ENCODE measurements at places on chromosomes 6 and 20.

GRCh38 chr6:125267806-125268523 lies 33.8 kb downstream of the HDDC2 start:
- DNase-seq, result no peak

- DNase-seq, result no peak
These were observed 161.7 kb downstream of the UNC5CL start for GRCh38 chr6:40877362-40877761.

DNA sequence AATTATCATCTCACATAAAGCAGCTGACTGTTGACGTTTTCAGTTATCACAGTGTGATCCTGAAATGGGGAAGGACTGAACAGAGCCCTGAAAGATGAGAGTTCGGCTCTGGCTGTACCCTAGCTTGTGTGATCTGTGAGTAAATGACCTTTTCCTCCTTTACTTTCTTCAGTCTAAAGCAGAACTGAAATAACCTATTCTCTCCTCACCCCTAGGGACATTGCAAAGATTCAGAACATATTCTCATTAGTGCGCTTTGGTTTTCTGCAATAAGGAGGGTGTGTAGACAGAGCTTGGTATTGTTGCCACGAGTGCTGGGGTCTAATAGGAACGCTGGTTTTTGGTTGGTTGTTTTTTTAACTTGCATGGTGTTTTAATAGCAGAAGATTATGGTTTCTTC lies 16.7 kb downstream of the FARS2 start:
- DNase-seq, result no peak

- DNase-seq, result no peak
These were observed 102.3 kb upstream of the TBX18 start for GRCh38 chr6:84866715-84867114.

- no peak for DNase-seq
These were observed 570.2 kb downstream of the PRKN start for GRCh38 chr6:162157167-162157870.

- DNase-seq, result no peak
These were observed 19.4 kb upstream of the MRGBP start for GRCh38 chr20:62776692-62777527.

Measured in head of caudate nucleus (tissue), 42 donors.